ENCODE measurements at places on chromosomes 6 and 20.

GRCh38 chr20:22529150-22530019 lies 55.0 kb downstream of the FOXA2 start:
- no peak for DNase-seq

GRCh38 chr6:90892271-90892670 lies 305.4 kb upstream of the MAP3K7 start:
- DNase-seq: no peak

- DNase-seq: no peak
These were observed 721.4 kb upstream of the FLRT3 start for GRCh38 chr20:15058841-15059240.

DNA sequence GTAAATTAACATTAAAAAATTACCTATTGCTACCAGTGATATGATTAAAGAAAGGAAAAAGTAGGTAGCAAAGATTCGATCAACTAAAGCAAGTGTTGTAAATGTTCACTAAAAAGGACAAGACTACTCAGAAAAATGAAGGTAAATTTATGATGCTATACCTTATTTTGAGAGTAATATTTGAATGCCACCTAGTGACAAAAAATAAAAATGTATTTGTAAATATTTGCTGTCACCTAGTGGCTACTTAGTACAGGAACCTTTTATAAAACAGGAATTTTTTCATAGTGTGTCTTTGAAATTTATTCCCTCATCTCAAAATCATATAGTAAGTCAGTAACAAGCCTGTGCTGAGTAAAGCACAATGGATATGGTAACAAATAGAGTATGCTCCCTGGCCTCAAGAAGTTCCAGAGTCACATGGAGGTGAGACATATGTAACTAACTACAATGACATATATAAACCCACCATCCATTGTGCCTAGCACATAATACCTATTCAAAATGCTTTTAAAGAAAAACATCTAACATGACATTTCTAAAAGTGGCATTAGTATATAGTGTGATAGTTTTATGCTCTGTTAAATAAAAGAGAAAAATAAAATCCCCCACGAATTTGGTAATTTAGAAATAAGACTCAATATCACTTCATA lies 193.1 kb upstream of the SIM1 start:
- no peak for DNase-seq

- no peak for DNase-seq
These were observed 124.7 kb downstream of the PREX1 start for GRCh38 chr20:48703107-48703506.

DNA sequence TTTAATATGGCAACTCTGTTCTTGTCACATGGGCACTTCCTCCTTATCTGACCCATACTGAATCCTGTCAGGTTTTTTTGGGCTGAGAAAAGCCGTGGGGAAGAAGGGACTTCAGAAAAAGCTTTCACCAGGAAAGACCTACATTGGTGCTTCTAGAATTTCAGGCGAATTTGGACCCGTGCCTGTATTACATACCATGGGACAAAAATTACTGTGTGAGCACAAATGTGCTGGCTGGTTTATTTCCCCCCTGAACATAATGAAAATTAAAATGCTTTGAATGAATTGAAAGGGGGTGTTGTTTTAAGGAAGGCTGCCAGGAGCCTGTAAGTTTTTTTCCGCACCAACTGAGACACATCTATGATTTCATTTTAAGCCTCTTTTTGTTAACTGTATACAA lies 29.6 kb downstream of the CAP2 start:
- no peak for DNase-seq

- no peak for DNase-seq
These were observed 164.7 kb upstream of the CHD6 start for GRCh38 chr20:41782730-41783406.

GRCh38 chr6:26328265-26328844 lies 36.6 kb upstream of the BTN3A2 start:
- DNase-seq: no peak

DNA sequence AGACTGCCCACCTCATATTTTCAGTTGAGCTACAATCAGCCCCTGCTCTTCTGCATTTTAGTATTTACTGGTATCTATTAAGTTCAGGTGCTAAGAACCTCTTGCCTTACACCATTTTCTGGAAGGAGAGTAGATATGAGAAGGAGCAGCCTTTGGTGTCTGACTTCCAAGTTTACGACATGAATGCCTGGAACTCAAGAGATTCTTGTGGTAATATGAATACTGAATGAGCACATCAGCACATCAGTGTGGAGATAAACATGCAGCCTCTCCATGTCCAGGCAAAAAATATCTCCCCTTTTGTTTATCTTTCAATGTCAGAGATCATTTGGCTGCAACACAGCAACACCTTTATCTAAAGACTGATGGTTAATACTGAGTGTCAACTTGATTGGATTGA lies 65.8 kb upstream of the THEMIS start:
- no peak for DNase-seq
